Hepatic stellate cell (primary cell): ENCODE measurements at places on chromosomes 13 and 19.

- peak; percentile 39 for DNase-seq
Measured at GRCh38 chr19:13018035-13018914, 23.0 kb downstream of the NFIX start.

DNA sequence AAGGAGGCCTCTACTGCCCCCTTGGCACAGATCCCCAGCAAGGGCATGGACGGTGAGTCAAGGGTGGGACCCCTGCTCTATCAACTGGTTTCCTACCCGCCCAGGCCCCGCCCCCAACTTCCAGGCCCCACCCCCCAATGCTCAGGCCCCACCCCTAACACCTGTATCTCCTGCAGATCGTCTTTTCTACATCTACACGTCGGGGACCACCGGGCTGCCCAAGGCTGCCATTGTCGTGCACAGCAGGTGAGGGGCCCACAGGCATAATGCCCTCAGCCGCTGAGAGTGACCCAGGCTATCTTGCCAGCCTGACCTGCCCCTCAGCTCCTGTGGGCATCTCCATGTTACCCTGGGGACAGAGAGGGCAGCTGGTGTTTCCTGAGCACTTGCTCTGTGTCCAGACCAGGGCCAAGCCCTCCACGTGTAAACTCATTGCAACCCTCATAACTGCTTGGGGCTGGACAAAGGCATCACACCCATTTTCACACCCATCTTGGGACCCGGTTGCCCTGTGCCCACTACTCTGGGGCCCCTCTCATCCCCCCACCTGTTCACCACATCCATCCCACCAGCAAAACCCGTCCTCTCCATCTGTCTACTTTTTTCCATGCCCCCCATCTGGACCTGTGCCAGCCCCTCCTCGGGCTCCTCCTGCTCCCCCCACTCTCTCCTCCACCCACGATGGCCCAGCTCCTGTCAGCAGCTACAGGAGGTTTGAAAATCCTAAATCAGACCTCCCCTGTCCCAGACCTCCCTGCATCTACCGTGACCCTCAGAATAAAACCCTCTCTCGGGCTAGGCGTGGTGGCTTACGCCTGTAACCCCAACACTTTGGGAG lies 17.2 kb downstream of the SLC27A1 start:
- DNase-seq = no peak

- no peak for DNase-seq
Measured at GRCh38 chr19:3353493-3353892, 12.9 kb upstream of the NFIC start.

DNA sequence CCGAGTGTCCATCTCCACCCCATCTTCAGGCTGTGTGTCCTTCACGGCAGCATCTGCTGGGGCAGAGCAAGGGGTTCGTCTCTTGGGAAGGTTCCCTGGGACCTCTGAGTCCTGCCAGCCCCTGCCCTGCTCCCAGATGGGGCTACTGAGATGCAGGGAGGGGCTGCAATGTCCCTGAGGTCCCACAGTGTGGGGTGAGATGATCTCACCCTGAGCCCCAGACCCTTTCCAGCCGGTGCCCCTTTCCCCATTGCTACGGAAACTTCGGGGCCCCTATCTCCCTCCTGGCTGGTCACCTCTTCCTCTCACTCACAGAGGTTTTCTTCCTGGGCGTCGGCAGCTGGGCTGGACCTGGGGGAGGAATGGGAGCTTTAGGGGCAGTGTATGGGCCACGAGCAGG lies 5.0 kb downstream of the LILRB2 start:
- no peak for DNase-seq

- no peak for DNase-seq
Measured at GRCh38 chr13:29679396-29680053, 84.0 kb upstream of the SLC7A1 start.

- no peak for DNase-seq
Measured at GRCh38 chr19:17027535-17027975, 945 bp upstream of the CPAMD8 start.

GRCh38 chr13:100710176-100710575 lies 35.6 kb upstream of the TMTC4 start:
- no peak for DNase-seq

- peak; percentile 96 for DNase-seq
Measured at GRCh38 chr19:11481534-11482383, 913 bp upstream of the ELAVL3 start.

- DNase-seq = no peak
Measured at GRCh38 chr19:57231686-57232085, 863 bp downstream of the AURKC start.

DNA sequence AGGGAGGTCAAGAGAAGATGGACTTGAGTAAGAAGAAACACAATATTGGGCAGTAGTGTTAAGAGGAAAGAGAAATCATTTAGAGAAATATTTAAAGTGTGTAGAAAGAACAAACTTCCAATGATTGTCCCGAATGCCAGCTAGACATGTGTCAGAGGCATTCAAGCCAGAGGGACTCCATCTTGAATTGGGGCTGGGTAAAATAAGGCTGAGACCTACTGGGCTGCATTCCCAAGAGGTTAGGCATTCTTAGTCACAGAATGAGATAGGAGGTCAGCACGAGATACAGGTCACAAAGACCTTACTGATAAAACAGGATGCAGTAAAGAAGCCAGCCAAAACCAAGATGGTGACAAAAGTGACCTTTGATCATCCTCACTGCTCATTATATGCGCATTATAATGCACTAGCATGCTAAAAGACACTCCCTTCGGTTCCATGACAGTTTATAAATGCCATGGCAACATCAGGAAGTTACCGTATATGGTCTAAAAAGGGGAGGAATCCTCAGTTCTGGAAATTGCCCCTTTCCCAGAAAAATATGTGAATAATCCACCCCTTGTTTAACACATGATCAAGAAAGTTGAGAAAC lies 127.0 kb upstream of the IPO5 start:
- DNase-seq = no peak

GRCh38 chr19:47826800-47827199 lies 5.1 kb downstream of the CRX start:
- no peak for DNase-seq

- DNase-seq = no peak
Measured at GRCh38 chr13:39875111-39875987, 219.9 kb downstream of the COG6 start.

- DNase-seq = peak; percentile 95
Measured at GRCh38 chr19:39372047-39372802, 18.7 kb downstream of the PAF1 start.

GRCh38 chr13:37806666-37807065 lies 62.9 kb downstream of the TRPC4 start:
- no peak for DNase-seq

GRCh38 chr13:102225892-102226291 lies 176.0 kb downstream of the FGF14 start:
- DNase-seq = no peak

DNA sequence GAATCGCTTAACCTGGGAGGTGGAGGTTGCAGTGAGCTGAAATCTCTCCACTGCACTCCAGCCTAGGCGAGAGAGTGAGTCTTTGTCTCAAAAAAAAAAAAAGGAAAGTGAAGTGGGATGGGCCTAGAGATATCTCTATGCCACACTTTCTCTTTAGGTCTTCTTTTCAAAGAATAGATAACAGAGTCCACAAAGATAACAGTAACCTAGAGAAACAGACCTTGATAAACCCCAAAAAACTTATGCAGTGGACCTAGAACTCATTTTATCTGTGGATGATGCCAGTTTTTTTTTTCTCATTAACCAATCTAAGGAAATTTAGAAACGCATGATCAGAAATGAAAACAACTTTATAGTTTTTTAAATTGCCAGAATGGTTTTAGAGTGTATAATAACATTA lies 227.4 kb downstream of the LHFPL6 start:
- no peak for DNase-seq

- DNase-seq = no peak
Measured at GRCh38 chr19:17331045-17331558, 3.6 kb downstream of the ANO8 start.

GRCh38 chr19:29537601-29538000 lies 11.8 kb downstream of the VSTM2B start:
- DNase-seq = no peak

GRCh38 chr19:3798137-3798536 lies 12.0 kb upstream of the MATK start:
- DNase-seq = no peak

GRCh38 chr13:32195713-32196112 lies 119.5 kb downstream of the ZAR1L start:
- no peak for DNase-seq

GRCh38 chr19:47179653-47180310 lies 49.1 kb downstream of the SAE1 start:
- DNase-seq = no peak

DNA sequence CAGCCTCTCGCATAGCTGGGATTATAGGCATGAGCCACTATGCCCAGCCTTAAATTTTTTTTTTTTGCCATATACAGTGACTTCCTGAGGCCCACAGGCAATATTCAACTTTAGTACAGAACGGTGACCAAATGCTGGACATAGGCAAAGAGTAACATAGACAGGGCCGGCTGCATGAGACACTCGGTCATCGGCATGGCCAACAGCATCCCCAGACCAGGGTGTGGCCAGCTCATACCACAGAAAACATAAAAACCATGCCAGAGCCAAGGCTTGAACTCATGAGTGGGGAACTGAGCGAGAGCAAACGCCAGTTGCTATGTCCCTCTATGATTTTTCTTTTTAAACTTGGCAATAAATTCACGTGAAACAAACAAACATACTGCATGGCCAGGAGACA lies 17.0 kb downstream of the KANK2 start:
- no peak for DNase-seq

DNA sequence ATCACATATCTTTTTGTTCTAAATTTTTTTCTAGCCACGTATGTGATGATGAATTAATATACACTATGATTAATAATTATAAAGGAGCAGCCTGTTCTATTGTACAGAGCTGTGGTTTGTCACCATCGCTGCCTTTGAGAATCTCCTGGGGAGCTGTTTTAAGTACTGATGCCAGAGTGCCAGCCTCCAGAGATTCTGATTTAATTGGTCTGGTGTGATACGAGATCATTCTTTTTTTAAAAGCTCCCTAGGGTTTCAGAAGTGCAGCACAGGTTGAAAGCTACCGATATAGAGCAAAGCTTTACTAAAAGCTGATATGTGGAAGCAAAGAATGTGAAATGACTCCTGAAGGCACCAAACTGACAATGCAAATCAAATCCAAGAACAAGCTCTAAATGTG lies 314.7 kb downstream of the ITGBL1 start:
- no peak for DNase-seq

- no peak for DNase-seq
Measured at GRCh38 chr13:113441661-113442060, 11.6 kb downstream of the ADPRHL1 start.

DNA sequence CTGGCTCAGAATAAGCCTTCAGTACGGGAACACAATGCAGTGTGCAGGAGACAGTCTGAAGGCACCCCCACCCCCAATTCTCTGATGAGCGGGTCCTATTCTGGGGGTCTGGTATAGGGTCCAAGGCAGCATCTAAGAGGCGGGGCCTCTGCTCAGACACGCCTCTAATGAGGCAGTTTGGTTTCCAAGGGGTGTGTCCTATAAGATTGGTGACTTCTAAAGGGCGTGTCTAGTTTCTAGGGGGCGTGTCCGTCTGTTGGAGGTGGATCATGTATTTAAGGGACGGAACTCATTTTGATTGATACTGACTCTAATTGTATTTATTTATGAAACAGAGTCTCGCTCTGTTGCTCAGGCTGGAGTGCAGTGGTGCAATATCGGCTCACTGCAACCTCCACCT lies 8.7 kb downstream of the FIZ1 start:
- peak; percentile 23 for DNase-seq

DNA sequence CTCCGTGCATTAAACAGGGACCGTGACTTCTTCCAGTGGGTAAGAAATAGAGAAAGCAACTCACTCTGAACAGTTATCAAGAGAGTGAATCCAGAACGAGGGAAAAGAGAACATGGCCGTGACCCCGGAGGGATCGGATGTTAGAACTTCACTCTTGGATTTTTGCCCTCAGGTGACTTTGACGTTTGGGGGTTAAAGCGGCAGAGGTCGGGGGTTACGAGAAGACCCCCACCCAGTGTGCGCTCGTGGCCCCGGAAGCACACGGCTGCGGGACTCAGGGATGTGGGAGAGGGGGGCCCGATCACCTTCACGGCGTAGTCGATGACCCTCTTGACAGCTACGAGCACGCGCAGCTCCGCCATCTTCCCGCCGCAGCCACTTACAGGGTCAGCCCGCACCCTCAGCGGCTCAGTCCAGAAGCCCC lies at the start of gene ETFB:
Gene ETFB, minus strand, starts transcription at position 424 of the 424 bp plus-strand sequence. Its CDS starts 62 bp downstream, at position 362.
- DNase-seq = no peak

- no peak for DNase-seq
Measured at GRCh38 chr13:41970022-41970421, 9.1 kb upstream of the VWA8 start.

- DNase-seq = no peak
Measured at GRCh38 chr19:35168196-35168595, 13.7 kb downstream of the FXYD5 start.

- no peak for DNase-seq
Measured at GRCh38 chr19:32032561-32032960, 312.8 kb upstream of the ZNF507 start.

DNA sequence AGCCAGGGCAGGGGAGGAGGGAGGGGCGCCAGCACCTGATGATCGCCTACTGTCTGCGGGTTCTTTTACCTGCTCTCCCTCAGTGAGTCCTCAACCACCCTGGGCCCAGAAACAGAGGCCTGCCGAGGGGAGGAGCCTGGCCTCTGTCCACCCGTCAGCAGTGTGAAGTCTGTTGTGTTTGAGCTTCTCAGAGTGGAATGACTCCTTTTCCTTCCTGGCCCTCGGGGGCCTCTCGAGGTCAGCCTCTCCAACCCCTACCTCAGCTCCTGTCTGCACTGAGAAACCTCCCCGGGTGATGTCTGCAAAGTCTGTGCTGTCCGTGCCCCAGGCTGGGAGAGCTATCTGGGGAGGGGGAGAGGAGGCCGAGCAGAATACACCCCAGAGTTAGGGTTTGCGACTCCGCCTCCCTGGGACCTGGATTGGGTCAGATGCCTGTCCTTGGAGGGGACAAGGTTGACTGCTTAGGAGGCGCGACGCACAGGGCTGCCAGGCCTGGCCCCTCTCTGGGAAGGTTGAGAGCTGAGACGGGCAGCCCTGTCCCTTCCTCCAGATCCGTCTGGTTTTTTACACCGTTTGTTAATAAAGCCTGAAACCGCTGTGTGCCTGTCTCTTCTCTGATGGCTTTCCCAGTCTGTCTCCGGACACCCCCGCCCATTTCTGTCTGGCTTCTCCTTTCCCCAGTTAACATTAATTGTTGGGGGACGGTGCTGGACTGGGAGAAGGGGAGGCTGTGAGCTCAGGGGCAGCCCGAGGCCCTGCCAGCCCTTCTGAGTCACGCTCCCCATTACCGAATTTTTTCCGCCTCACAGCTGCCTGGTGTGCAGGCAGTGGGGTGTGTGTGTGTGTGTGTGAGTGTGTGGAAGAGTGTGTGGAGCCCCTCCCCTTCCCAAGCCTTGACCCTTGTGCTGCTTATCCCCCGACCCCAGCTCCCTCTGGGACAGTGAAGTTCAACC lies 989 bp upstream of the SSC5D start:
- peak; percentile 96 for DNase-seq
